ENCODE measurements at places on chromosomes 2 and 18.
A peak's percentile ranks its signal among the peaks of the same experiment; 100 is the strongest.

DNA sequence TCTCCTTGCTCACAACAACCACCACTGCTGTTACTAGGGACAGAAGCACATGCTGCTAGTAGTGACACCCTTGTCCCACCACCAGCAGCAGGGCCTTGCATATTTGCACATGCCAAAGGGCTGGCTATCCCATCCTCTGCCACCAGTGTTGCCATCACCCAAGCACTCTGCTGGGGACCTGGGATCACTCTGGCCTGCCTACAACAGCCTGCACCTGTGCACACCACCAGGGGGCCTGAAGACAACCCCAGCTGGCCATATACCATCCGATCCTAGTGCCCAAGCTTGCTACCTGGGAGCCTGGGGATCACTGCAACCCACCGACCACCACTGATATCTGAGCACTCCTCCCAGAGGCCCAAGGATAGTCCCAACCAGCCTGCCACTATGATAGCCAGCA lies 99.9 kb upstream of the FANCL start:
- no peak for DNase-seq

GRCh38 chr2:205034034-205034433 lies 488.8 kb downstream of the PARD3B start:
- DNase-seq: no peak

- no peak for DNase-seq
Measured at GRCh38 chr2:48467637-48468036, 62.3 kb upstream of the STON1 start.

DNA sequence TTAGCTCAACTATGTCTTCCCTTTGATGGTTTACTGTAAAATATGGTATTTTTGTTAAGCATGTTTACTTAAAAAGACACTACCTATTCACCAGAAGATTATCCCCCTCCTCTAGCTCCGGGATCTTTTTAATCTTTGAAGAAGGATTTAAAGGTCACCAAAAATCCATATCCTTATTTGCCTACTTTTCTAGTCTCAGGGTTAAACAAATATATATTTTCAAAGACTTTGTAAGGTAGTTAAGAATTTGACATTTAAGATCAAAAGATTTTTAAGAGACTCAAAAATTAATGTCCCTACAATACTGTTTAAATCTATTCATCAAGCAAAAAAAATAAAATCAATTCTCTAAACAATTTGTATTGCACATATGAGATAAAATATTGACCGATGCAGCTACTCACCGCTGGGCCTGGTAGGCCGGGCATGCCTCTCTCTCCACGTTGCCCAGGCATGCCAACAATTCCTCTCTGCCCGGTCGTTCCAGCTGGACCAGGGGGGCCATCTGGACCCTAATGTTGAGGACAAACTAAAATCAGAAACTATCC lies 76.1 kb downstream of the COL3A1 start:
- no peak for DNase-seq

GRCh38 chr2:111216811-111217652 lies 96.3 kb downstream of the BCL2L11 start:
- DNase-seq: no peak

- DNase-seq: no peak
Measured at GRCh38 chr2:28367667-28368356, 24.8 kb upstream of the FOSL2 start.

DNA sequence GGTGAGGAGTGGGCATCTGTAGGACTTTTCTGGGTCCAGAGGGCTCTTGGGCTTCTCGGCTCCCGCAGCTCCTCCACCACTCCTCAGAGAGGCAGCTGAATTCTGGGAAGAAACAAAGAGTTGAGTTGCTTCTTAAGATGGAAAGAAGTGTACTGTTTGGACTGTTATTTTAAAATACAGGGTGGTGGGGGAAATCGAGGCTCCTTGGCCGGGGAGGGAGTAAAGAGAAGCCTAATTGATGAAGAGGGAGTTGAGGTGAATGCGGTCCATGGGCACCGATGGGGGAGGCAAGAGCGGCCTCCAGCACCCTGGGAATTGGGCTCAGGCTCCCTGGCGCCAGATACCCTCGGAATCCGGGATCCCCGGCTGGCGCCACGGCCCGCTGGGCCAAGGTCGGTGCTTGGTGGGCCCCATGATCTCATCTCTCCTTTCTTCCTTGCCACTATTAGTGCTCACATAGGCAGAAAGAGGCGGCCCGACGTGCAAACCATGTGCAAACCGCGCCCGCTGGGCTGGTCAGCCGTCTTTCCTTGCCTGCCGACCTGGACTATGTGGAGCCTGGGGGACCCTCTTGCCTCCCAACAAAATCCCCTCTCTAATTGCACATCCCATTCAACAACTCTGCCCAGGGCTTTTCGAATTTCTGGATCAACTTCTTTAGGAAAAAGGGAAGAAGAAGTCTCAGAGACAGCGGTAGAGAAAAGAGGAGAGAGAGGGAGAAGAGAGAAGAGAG lies 604 bp upstream of the SIX3 start:
- no peak for DNase-seq

DNA sequence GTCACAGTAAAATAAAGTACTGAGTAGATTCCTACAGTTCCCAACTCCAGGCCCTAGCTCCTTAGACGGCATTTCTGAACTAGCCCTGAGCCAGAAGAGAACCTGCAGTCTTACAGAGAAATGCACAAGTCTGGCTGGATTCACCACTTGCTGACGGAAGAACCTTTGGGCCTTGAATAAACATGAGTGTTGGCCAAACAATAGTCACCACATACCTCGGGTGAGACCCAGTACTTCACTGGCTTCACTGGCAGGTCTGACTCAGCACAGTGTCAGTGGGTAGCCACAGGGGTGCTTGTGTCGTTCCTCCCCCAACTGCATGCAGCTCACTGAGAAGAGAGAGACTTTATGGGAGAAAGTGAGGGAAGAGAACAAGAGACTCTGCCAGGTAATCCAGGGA lies 88.9 kb downstream of the TMEM185B start:
- no peak for DNase-seq

DNA sequence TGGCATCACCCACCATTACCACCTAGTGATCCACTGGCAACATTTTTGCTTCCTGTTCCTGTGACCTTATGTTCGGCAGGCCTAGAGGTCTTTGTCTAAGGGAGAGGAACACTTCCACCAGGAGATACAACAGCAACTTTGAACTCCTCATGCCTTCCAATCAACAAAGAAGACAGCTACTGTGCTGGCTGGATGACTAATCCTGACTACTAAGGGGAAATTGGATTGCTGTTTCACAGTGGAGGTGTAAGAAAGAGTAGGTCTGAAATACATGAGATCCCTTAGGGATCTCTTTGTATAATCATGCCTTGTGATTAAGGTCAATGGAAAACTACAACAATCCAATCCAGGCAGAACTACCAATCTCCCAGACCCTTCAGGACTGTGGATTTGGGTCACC lies 45.2 kb downstream of the EIF2AK3 start:
- DNase-seq: no peak

- no peak for DNase-seq
Measured at GRCh38 chr18:70892381-70892780, 603.5 kb downstream of the SOCS6 start.

DNA sequence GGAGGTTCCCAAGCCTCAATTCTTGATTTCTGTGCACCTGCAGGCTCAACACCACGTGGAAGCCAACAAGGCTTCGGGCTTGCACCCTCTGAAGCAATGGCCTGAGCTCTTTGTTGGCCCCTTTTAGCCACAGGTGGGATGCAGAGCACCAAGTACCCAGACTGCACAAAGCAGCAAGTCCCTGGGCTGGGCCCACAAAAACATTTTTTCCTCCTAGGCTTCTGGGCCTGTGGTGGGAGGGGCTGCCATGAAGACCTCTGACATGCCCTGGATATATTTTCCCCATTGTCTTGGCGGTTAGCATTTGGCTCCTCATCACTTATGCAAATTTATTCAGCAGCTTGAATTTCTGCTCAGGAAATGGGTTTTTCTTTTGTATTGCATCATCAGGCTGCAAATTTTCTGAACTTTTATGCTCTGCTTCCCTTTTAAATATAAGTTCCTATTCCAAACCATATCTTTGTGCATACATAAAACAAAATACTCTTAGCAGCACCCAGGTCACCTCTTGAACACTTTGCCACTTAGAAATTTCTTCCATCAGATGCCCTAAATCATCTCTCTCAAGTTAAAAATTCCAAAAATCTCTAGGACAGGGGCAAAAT lies 9.0 kb upstream of the MATN3 start:
- no peak for DNase-seq

DNA sequence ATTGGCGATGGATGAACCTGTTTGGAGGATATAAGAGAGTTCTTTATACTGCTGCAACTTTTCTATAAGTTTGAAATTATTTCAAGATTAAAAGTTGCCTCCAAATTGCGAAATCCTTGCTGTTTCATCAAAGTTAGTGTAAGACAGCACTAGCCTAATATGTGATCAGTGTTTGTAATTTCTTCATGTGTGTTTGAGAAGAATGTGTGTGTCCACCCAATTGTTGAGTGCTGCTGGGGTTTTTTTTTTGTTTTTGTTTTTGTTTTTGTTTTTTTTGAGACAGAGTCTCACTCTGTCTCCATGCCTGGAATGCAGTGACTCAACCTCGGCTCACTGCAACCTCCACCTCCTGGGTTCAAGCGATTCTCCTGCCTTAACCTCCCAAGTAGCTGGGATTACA lies 33.4 kb downstream of the CDK15 start:
- no peak for DNase-seq

- DNase-seq: no peak
Measured at GRCh38 chr2:236642584-236643291, 73.1 kb downstream of the ACKR3 start.

GRCh38 chr18:31744321-31745067 lies 16.2 kb downstream of the SLC25A52 start:
- DNase-seq: no peak

DNA sequence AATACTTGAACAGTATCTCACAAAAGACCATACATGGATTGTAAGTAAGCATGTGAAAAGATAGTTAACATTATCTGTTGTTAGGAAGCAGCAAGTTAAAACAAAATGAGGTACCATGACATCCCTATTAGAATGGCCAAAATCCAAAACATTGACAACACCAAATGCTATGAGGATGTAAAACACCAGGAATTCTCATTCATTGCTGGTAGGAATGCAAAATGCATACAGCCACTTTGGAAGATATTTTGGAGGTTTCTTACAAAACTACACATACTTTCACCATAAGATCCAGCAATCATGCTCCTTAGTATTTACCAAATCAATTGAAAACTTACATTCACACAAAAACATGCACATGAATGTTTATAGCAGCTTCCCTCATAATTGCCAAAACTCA lies 30.9 kb upstream of the ICOS start:
- DNase-seq: no peak

DNA sequence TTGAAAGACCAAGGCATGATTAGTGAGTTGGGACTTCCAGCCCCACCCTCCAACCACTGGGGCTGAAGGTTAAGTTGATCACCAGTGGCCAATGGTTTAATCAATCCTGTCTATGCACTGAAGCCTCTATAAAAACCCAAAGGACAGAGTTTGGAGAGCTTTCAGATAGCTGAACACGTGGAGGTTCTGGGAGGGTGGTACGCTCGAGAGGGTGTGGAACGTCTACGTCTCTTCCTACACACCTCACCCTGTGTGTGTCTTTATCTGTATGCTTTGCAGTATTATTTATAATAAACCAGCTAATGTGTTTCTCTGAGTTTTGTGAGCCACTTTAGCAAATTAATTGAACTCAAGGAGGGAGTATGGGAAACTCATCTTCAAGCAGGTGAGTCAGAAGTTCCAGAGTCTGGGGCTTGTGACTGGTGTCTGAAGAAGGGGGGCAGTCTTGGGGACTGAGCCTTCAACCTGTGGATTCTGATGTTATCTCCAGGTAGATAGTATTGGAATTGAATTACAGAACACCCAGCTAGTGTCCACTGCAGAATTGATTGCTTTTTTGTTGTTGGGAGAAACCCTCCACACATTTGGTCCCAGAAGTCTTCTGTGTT lies 20.3 kb downstream of the ACTR3 start:
- peak; percentile 64 for DNase-seq

GRCh38 chr2:105768961-105769452 lies 24.3 kb downstream of the NCK2 start:
- no peak for DNase-seq

- no peak for DNase-seq
Measured at GRCh38 chr2:197620133-197620532, 55.3 kb downstream of the RFTN2 start.

Measured in T follicular helper cell (primary cell).